Endodermal cell (in vitro differentiated cells): ENCODE measurements at places on chromosomes 16 and 17.

GRCh38 chr16:83898463-83899271, at the start of gene MLYCD:
Gene MLYCD (plus strand): TSS chr16:83899115. CDS start chr16:83899145, 30 bp downstream.
- H3K27me3 ChIP-seq, result no peaks in the 10 kb centered on the region
- H3K4me3 ChIP-seq, result peak within 1 kb of the TSS; percentile 95
- no peak within 1 kb of the TSS for H3K27ac ChIP-seq

GRCh38 chr16:66400503-66401380, 26.4 kb upstream of the BEAN1 start:
- no peaks in the 10 kb centered on the region for H3K36me3 ChIP-seq
- H3K27me3 ChIP-seq, result no peaks in the 10 kb centered on the region
- H3K4me1 ChIP-seq, result no peaks in the 10 kb centered on the region
- no peak overlapping the region for H3K27ac ChIP-seq
- H3K4me3 ChIP-seq, result no peak overlapping the region
- DNase-seq, result no peak

GRCh38 chr17:6352801-6353560, 81.9 kb downstream of the AIPL1 start:
- H3K36me3 ChIP-seq, result no peaks in the 10 kb centered on the region
- peak; percentile 31 for DNase-seq
- H3K4me3 ChIP-seq, result no peak overlapping the region
- H3K27me3 ChIP-seq, result no peaks in the 10 kb centered on the region

- H3K36me3 ChIP-seq, result no peaks in the 10 kb centered on the region
- no peak for DNase-seq
- peaks cover 2% of the 10 kb centered on the region for H3K4me1 ChIP-seq
- no peak overlapping the region for H3K4me3 ChIP-seq
- H3K27ac ChIP-seq, result no peak overlapping the region
- H3K27me3 ChIP-seq, result peaks cover 5% of the 10 kb centered on the region
Measured at GRCh38 chr17:69949973-69950695, 124.9 kb upstream of the KCNJ16 start.

DNA sequence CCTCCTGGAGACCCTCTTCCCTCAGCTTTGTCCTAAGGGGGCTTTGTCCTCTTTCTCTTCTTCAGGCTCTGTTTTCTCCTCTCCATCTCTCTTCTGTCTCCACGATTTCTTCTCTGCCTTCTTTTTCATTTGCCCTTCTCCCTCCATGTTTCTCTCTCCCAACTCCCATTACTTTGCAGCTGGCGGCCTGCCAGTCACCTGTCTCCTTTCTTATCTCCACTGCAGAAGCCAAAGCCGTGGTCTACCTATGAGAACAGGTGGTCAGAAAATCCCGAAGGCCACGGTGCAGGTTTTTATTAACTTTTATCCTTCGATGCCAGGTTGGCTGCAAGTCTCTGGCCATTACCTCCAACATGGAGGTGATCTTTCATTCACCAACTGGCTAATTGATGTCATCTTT, 45.1 kb downstream of the FZD2 start:
- no peak overlapping the region for H3K27ac ChIP-seq
- no peak for DNase-seq
- peaks cover 13% of the 10 kb centered on the region for H3K4me1 ChIP-seq
- no peaks in the 10 kb centered on the region for H3K36me3 ChIP-seq
- no peak overlapping the region for H3K4me3 ChIP-seq
- no peaks in the 10 kb centered on the region for H3K27me3 ChIP-seq

- H3K27me3 ChIP-seq, result no peaks in the 10 kb centered on the region
- no peaks in the 10 kb centered on the region for H3K36me3 ChIP-seq
- H3K4me3 ChIP-seq, result no peak overlapping the region
- peak; percentile 79 for DNase-seq
- H3K27ac ChIP-seq, result peak overlapping the region; percentile 46
- peaks cover 1% of the 10 kb centered on the region for H3K4me1 ChIP-seq
Measured at GRCh38 chr17:80692931-80693467, 148.4 kb downstream of the RPTOR start.

DNA sequence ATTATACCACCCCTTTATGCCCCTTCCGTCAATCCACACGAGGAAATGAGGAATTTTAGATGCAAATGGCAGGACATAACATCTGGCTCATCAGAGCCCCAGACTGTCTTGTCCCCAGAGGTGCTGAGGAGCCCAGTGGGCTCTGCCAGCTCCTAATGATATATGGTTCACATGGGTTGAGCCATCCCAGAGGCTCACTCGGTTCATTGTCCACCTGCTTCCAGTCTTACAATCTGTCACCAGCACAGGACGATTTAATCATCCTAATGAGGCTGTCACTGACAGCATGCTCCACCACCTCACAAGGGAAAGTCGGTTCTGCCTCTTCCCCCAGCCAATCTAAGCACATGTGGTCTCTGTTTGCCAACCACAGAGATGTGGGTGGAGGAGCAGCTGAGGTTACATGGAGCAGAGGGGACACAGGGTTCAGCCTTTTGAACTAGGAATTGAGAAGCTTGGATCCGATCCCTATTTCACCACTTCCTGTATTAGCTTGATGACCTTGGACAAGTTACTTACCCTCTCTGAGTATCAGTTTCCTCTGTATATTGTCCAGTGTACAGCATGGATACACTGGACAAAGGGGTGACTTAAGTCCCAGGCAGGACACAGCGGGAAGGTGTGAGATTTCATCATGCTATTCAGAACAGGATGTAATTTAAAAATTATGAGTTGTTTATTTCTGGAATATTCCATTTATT, 27.0 kb upstream of the DHX8 start:
- H3K4me1 ChIP-seq, result peaks cover 20% of the 10 kb centered on the region
- H3K27ac ChIP-seq, result peak overlapping the region; percentile 25
- no peak for DNase-seq
- H3K27me3 ChIP-seq, result no peaks in the 10 kb centered on the region
- H3K36me3 ChIP-seq, result no peaks in the 10 kb centered on the region
- H3K4me3 ChIP-seq, result no peak overlapping the region

- no peak for DNase-seq
- no peak overlapping the region for H3K27ac ChIP-seq
- H3K36me3 ChIP-seq, result no peaks in the 10 kb centered on the region
- H3K27me3 ChIP-seq, result no peaks in the 10 kb centered on the region
- H3K4me1 ChIP-seq, result no peaks in the 10 kb centered on the region
Measured at GRCh38 chr17:82710499-82711232, 5.8 kb upstream of the FN3KRP start.

DNA sequence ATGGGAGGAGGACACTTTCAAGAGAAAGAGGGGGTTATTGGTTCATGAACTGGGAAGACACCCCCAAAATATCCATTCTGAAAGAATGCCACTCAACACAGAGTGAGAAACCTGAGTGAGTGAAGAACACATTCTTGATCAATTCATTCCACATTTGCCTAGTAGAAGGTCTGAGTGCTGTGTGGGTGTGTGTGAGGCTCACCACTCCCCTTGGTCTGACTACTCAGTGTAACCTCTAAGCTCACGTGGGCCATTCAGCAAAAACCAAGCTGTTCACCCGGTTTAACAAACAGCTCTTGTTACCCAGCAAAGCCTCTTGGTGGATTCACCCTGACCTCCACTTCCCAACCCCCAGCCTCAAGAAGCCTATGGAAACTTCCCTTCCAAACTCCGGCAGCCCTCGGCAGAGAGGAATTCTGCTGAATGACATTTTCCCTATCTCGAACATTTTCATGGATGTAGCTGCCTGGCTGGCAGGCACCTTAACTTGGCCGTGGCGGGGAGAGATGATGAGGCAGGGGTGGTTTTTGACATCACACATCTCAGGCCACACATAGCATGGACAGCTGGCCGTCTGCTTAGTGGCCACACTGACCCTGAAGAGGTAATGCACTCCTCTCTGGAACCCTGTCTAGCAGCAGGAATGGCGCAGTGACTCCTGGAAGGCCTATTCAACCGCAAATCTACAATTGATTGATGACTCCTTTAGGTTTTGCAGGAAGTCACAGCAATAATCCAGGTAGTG, 11.6 kb downstream of the ST6GALNAC1 start:
- H3K36me3 ChIP-seq, result no peaks in the 10 kb centered on the region
- no peaks in the 10 kb centered on the region for H3K27me3 ChIP-seq
- no peak for DNase-seq
- no peak overlapping the region for H3K4me3 ChIP-seq
- no peaks in the 10 kb centered on the region for H3K4me1 ChIP-seq

DNA sequence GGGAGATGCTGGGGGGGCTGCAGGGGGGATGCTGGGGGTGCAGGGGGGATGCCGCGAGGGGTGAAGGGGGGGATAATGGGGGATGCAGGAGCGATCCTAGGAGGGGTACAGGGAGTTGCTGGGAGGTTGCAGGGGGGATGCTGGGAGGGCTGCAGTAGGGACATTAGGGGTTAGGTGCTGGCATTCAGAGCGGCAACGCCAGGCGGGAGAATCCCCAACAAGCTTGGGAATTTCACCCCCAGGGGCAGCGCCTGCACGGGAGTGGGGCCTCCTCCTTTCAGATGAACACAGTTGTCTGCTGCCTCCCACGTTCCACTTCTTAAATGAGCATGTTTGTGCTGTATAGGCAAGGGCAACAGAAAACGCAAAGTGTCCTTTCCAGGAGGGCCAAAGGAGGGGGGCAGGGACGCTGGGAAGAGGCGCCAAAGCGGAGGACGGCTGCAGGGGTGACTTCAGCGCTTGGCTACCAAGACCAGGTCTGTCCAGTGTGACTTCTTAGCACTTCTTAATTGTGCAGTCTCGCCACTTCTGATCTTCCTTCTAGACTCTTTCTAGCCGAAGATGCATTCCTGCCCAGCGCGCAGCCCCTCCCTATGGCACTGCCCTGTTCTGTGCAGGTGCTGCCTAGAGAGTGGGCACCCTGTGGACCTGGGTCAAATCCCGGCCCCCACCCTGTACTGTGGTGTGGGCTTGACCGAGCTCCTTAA, 2.0 kb upstream of the SLC6A4 start:
- no peak overlapping the region for H3K27ac ChIP-seq
- H3K36me3 ChIP-seq, result no peaks in the 10 kb centered on the region
- H3K27me3 ChIP-seq, result peaks cover 70% of the 10 kb centered on the region
- peak; percentile 66 for DNase-seq

- no peaks in the 10 kb centered on the region for H3K4me1 ChIP-seq
- H3K4me3 ChIP-seq, result peak overlapping the region; percentile 83
- peak; percentile 84 for DNase-seq
- no peaks in the 10 kb centered on the region for H3K27me3 ChIP-seq
- no peaks in the 10 kb centered on the region for H3K36me3 ChIP-seq
Measured at GRCh38 chr16:4272114-4272956, 488 bp downstream of the TFAP4 start.

DNA sequence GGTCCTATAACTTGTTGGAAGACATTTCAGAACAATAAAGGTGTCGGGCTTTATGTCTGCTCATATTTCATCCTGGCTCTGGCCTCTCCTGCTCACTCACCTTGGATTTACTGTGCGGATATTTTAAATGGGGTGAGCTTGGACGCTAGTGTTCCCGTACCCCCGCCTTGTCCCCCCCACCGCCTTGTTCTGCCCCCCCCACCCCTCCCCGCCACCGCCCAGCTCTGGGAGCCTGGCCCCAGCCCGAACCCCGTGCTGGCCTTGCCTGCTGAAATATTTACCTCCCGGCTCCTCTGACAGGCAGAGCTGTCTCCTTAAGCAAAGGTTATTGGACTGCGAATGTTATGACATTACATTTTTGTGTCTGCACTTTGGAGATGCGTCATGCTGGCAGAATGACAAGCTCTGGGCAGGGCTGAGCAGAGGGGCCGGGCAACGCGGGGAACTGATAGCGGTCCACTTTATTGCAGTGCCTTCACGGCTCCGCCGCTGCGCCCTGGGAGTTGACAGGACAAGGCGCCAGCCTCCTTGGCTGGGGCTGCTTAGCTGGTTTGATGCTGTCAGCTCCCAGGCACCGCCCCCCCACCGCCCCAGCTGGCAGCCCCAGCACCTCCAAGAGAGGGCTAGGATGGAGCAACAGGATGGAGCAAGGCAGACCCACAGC, 222.5 kb upstream of the GSE1 start:
- DNase-seq, result no peak
- no peak overlapping the region for H3K4me3 ChIP-seq
- H3K4me1 ChIP-seq, result no peaks in the 10 kb centered on the region
- no peak overlapping the region for H3K27ac ChIP-seq

- no peak overlapping the region for H3K4me3 ChIP-seq
- peak; percentile 88 for DNase-seq
- H3K27me3 ChIP-seq, result no peaks in the 10 kb centered on the region
- no peaks in the 10 kb centered on the region for H3K36me3 ChIP-seq
- H3K4me1 ChIP-seq, result no peaks in the 10 kb centered on the region
Measured at GRCh38 chr16:86074651-86075487, 175.9 kb downstream of the IRF8 start.

DNA sequence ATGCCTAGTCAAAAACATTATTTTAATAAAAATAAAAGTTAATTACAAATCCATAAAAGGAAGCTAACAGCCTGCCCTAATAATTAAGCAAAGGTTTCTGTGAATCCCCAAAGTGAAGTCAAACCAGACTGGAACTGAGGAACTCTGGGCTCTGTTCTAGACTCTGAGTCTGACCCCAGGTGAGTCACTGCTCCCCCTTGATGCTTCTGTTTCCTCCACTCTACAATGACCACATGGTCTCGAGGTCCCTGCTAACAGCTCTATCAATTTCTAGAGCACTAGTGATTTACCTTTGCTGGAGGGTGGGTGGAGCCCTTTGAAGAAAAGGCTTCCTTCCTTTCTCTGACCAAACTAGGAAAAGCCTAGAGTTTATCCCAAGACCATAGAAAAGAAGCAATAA, 32.4 kb downstream of the XPO6 start:
- no peak overlapping the region for H3K27ac ChIP-seq
- no peak for DNase-seq
- no peak overlapping the region for H3K4me3 ChIP-seq
- H3K27me3 ChIP-seq, result no peaks in the 10 kb centered on the region
- H3K4me1 ChIP-seq, result peaks cover 4% of the 10 kb centered on the region

GRCh38 chr17:6639586-6640535, 650 bp downstream of the KIAA0753 start:
- peaks cover 32% of the 10 kb centered on the region for H3K36me3 ChIP-seq
- peak; percentile 80 for DNase-seq
- peaks cover 8% of the 10 kb centered on the region for H3K4me1 ChIP-seq
- H3K4me3 ChIP-seq, result peak overlapping the region; percentile 91
- no peaks in the 10 kb centered on the region for H3K27me3 ChIP-seq

DNA sequence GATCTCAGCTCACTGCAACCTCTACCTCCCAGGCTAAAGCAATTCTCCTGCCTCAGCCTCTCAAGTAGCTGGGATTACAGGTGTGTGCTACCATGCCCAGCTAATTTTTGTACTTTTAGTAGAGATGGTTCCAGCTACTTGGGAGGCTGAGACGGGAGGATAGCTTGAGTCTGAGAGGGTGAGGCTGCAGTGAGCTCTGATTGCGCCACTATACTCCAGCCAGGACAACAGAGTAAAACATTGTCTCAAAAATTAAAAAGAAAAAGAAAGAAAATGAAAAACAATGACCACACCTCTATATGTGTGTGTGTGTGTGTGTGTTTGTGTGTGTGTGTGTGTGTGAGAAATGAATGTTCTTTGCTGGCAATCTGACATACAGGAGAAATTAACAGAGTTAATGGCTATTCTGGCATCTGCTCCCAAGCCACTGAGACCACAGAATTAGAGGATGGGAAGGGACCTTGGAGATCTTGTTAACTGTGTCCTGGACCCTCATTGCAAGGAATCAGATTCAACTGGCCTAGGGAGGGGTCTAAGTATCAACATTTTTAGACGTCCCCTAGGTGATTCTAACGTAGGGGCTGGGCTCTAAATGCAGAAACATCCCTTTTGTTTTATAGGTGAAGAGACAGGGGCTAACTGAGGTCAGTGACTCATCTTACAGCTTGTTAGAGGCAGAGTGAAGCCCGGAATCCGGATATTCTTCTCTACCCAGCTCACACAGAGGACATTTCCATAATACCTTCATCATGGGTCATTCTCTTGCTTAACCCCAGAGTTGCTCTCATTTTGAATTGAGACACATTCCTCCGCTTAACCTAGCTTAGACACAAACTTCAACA, 16.4 kb upstream of the MARCHF10 start:
- peak overlapping the region; percentile 52 for H3K27ac ChIP-seq
- H3K27me3 ChIP-seq, result no peaks in the 10 kb centered on the region
- peak; percentile 86 for DNase-seq
- H3K4me1 ChIP-seq, result no peaks in the 10 kb centered on the region
